ENCODE measurements at places on chromosomes 4 and X.

DNA sequence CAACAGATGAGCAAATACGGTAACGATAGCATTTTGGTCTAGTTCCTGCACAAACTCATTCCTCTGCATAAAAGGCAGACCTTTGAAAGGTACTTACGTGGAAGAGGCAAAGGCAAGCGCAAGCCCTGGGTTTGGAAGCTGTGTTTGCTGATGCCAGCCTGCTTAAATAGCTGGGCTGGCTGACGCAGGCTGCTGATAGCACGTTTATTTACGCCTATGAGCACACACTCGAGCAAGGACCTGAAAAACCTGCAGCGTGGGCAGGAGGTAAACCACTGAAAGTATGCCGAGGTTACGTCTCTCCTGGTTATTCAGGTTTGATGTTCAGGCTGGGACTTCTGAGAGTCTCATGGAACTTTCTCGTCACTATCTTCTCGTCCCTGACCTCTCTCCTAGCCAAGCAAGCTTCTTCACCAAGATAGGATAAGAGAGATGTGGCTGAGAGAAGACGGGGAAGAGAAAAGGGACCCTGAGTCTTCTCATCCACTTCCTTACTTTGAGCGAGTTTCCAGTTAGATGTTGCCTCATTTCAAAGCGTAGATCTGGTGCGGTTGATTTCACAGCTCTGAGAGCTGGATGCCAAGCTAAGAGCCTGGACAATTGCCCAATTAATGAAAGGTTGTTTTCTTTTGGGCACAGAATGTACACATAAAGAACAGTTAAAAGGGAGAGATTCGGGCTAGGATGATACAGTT, at the start of gene HOPX:
Gene HOPX (minus strand): TSS at position 139 of the 695 bp plus-strand sequence. CDS start 23,480 bp downstream, outside the sequence.
- no peak for DNase-seq

GRCh38 chr4:28426251-28426650, 1565.6 kb downstream of the STIM2 start:
- DNase-seq, result no peak

DNA sequence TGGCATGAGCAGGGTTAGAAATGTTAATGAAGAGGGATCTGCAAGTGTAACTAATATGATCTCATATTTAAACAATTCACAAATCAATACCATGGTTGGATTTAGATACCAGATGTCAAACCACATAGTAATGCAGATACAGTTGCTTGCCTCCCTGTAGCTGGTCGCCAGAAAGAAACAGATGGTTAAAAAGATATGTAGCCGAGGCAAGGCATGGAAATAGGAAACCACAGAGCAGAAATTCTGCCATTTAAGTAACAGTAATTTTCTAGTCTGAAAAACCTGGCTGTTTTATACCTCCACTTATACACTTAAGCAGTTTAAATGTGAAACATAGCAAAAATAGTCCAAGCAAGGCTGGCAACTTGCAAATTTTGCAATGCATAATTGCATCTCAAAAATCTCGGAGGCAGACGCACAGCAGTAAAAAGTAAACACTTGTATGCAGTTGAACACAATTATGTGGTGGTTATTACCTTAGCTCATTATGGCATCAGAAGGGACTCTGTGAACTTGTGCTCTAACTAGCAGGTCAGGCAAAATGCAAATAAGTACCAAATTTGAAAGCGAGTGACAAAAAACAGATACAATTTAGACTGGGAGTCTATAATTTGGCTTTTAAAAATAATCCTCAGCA, 126.8 kb downstream of the NAA11 start:
- no peak for DNase-seq

DNA sequence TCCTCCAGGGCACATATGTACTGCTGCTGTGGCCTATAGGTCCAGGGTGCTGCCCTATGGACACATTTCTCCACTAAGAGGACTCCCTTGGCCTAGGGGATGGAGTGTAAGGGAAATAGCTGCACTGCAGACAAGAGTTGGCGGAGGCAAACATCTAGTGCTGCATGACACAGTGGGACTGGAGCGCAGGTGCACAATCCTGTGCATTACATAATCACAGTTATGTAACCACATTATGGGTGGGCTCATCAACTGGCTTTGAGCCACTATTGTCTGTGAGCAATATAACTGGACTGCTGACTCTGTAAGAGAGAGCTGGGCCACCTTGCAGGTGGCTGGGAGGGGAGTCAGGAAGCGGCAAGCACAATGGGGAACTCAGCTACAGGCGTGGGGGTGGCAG, 3.2 kb upstream of the TIGD2 start:
- DNase-seq, result no peak

DNA sequence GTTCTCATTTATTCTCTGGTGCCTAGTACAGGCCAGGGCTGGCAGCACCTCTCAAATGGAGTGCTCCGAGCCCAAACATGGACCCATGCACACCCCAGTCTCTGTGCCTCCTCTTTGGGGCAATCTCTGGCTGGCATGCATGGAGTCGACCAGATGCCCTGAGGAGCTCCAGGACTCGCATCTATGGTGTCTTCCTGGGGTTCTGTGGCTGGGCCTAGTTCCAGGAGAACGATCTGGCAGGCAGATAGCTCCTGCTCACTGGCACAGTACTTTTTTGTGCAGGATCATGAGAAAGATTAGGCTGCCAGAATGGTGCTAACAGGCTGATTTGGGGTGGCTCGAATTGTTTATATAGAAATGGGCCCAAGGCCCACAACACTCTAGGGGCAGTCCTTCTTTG, 72.0 kb upstream of the PJA1 start:
- DNase-seq, result no peak
